NCI-H2107 (cell line): ENCODE measurements at places on chromosomes 6 and 20.

GRCh38 chr6:14849185-14849584 is 396.7 kb upstream of the JARID2 start:
- DNase-seq: no peak

GRCh38 chr20:57450419-57450818 is 59.2 kb downstream of the RBM38 start:
- no peak for DNase-seq

DNA sequence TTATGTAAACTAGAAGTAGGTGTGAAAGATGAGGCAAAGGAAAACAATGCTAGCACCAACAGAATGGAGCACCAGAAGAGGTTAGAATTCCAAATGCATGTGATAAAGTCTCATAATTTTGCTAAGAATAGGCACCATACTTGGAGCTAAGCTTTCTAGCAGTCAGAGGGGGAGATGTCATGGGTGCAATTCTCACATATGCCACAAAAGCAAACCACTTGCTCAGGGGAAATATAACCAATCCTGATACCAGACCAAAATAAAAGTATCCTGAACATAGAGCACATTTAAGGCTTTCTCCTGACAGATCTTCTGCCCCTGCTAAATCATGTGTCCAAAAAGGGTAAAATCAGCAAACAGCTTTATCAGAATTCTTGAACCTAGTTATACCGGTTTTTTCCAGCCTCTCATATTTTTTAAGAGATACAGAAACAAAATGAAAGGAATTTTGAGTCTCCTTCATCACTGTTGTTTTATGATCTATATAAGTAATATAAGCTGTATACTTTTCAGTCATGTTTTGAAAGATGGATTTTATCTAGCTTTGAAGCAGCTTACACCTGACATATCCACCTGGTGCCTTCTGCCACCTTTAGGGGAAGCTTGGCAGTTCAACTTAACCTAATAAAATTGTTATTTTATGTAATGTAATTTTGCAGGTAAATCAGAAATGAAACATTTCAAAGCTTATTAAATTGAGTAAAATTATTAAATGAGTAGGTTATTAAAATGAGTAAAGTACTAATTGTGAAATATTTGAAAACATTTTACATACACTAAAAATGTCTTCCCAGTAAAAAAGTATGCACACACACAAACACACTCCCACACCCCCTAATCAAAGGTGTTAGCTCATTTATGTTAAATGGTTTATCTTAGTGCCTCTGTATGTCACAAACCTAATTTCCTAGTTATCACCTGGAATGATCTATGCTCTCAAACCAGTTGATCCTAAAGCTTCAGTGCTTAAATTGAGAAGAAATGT is 2.8 kb downstream of the SPO11 start:
- DNase-seq: no peak

- DNase-seq: no peak
Measured at GRCh38 chr6:149888093-149888492, 9.8 kb downstream of the RAET1E start.

- DNase-seq: no peak
Measured at GRCh38 chr20:48797850-48798747, 29.7 kb downstream of the PREX1 start.
